ENCODE measurements at places on chromosomes 1 and 21. TPM values are rescaled to one million over a fixed set of nuclear protein-coding genes. Genes with fewer than 3 reads are reported as not detected.

The LCE6A gene
- total RNA-seq, result not detected

- DNase-seq, result no peak
Observed at GRCh38 chr1:31127266-31127665, 61.7 kb upstream of the PUM1 start.

DNA sequence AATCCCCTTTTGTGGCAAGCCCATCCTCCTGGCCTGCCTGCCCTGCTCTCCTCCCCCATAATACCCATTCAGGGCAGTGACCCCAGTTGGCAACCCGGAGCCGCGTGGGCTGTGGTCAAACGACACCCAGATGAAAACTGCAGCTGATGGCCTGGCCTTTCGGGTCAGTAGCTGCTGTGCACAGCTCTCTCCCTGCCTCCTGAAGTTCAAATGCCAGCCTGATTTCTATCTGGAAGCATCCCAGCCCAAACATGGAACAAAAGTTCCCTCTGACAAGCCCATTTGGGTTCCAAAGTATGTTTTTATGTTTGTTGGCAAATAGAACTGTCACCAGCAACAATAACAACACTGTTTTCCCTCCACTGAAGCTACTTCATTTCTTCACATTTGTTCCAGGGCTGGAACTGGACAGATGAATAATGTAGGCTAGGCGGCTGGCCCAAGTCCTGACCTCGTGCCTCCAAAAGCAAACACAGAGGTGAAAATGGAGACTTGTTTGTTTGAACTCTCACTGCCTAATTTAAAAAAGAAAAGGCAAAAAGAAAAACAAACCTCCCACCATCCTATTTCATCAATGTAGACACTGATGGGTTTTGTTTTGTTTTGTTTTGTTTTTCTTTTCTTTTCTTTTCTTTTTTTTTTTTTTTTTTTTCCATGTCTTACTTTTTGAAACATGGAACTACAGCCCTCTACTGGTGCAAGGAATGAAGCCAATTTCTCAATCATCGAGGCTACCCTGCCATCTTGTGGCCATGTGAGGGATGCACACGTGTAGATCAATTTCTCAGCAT lies 179.0 kb downstream of the ADSS2 start:
- DNase-seq, result peak; percentile 59

DNA sequence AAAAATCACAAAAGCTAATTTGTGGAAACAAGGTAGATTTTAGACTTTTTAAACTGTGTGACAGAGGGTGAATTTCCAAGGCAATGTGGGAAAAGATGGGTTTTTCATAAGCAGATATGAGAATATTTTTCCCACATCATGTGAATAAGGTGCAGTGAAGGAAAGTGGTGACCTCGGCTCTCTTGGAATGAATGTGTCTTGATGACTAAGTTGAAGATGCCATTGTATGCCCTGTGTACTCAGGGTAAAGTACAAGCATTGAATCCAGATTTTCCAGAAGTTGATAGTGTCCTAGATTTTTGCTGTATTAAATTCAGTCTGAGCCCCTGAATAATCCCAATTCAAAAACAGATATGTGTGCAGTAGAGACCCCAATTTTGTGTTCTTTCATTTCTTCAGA lies 442.6 kb upstream of the ADGRL2 start:
- no peak for DNase-seq

GRCh38 chr1:52613636-52614373 lies 11.6 kb downstream of the GPX7 start:
- no peak for DNase-seq
